ENCODE measurements at places on chromosomes 3 and 15.
A peak's percentile ranks its signal among the peaks of the same experiment; 100 is the strongest.

DNA sequence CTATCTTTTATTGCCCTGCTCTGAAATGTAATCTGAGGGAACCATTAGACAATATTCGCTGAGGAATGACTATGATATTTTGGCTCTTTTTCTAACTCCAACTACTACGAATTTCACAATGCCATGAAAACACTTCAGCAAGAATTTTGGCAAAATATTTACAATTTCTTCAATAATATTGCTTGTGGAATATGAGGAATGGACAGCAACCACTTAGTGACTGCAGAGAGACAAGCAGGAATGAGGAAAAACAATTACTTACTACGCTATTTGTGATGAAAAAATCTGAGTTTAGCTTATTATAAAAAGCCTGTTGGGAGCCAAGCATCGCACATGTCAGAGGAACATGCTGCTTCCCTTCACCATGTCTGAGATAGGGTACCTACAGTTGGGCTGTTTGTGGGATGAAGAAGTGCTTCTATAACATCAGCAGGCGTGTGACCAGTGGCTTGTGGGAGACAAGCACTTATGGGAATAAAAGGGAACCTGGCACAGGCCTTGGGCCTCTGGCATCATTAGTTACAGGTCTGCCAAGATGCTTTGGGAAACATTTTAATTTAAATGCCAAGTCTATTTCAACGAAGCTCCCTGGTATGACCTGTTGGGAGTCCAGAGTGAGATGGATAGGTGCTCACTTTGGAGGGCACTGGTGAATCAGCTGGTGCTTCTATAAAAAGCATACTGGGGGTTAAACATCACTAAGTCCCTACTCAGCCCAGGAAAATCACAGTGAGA is 2.7 kb upstream of the PLCL2 start:
- DNase-seq: no peak

- no peak for DNase-seq
Measured at GRCh38 chr3:175304404-175304803, 445.3 kb downstream of the NAALADL2 start.

- DNase-seq: no peak
Measured at GRCh38 chr3:143548861-143549497, 299.3 kb downstream of the SLC9A9 start.

GRCh38 chr3:123534264-123534663 is 50.6 kb downstream of the HACD2 start:
- no peak for DNase-seq

DNA sequence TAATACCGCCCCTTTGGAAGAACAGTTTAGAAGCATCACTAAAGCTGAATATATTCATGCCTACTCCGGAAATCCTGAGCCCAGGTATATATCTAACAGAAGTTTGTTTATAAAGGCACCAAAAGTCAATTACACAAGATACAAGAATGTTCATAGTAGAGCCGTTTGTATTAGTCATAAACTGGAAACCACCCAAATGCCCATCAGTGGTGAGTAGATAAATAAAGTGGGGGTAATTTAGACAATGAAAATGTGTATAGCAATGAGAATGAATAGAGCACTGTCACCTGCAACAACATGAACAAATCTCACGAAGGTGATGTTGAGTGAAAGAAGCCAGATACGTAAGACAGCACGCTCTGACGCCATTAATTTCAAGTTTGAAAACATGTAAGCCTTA is 68.3 kb upstream of the GLCE start:
- DNase-seq: no peak

DNA sequence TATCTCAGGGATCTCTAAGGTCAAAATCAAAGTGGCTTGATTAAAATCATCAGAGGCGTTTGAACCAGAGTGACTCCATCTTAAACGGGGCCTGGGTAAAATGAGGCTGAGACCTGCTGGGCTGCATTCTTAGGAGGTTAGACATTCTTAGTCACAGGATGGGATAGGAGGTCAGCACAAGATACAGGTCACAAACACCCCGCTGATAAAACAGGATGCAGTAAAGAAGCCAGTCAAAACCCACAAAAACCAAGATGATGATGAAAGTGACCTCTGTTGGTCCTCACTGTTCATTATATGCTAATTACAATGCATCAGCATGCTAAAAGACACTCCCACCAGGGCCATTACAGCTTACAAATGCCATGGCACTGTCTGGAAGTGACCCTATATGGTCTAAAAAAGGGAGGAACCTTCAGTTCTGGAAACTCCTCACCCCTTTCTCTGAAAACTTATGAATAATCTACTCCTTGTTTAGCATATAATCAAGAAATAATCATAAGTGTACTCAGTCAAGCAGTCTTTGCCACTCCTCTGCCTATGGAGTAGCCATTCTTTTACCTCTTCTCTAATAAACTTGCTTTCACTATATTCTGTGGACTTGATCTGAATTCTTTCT is 143.3 kb upstream of the SLCO3A1 start:
- no peak for DNase-seq

- DNase-seq: peak; percentile 48
Measured at GRCh38 chr15:79897701-79898113, 893 bp upstream of the MTHFS start.

DNA sequence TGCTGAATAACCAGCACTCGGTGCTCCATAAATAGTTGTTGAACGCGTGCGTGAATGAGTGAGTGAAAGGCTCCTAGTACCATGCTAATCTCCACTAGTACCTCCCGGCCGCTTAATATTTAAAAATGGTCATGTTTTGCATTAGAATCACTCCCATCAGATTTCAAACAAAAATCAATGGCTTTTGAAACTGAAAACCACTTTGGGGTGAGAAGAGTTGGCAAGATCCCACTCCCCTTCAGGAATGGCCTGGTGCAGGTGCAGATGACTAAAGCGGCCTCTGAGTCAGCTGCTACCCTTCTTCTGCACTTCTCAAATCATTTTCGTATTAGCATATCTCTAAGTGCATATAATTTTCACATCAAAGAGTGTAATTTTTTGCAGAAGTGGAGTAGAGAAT is 425.3 kb upstream of the PROK2 start:
- DNase-seq: no peak

DNA sequence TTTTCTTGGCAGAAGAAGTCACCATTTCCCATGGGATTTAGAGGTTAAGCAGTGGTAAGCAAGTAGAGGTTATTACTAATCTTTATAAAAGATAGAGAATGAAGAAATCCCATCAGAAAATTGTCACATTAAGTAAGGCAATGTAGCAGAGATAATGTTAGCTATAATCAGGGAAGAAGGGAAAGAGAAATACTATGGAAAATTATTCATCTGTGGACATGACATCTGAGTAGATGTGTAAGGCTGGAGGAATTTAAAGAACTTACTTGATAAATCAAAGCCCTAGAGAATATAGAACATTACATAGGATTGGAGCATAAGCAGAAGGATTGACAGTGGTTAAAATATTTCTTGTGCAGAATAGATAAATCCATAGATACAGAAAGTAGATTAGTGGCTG is 553.1 kb upstream of the CBLB start:
- DNase-seq: no peak

- DNase-seq: no peak
Measured at GRCh38 chr3:43255662-43256061, 30.7 kb upstream of the SNRK start.

DNA sequence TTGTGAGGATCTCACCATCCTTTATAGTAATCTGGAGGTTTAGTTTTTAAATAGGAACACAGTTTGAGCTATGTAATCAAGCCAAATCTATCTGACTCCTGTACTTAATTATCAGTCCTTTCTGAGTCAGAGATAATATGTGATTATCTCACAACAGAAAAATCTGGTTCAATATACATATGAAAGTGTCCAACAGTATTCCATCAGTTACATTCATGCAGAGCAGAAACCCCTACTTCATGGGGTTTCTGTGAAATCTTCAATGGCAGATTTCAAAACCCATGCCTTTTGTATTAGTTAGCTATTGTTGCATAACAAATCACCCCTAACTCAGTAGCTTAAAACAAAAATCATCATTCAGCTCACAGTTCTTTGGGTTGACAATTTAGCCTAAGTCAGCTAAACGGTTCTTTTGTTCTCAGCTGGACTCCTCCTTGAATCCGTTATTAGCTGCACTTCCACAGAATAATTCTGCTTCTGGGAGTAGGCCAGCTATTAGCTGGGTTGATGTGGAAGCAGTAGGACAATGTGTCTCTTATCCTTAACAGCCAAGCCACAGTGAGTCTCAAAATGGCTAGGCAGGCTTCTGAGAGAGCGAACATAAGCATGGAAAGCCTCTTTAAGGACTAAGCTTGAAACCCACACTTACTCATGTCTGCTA is 42.9 kb upstream of the ARPP21 start:
- DNase-seq: no peak

GRCh38 chr3:9121366-9122001 is 128.0 kb downstream of the SRGAP3 start:
- DNase-seq: no peak

DNA sequence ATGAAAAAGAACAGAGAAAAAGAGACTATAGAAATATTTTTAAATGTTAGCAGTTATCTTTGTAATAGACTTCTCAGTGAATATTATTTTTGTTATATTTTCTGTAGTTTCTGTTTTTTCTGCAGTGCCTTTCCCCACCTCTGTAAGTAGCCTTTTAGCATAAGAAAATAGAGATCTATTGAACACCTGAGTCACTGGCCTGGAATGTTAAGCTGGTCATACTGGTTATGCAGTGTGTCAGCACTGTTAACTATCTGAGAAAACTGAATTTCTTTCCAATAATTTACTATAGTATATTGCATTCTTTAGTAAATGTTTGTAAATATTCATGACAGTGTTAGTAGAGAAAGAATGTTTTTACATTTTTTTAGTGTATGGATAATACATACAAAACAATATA is 79.8 kb downstream of the NECTIN3 start:
- DNase-seq: no peak

DNA sequence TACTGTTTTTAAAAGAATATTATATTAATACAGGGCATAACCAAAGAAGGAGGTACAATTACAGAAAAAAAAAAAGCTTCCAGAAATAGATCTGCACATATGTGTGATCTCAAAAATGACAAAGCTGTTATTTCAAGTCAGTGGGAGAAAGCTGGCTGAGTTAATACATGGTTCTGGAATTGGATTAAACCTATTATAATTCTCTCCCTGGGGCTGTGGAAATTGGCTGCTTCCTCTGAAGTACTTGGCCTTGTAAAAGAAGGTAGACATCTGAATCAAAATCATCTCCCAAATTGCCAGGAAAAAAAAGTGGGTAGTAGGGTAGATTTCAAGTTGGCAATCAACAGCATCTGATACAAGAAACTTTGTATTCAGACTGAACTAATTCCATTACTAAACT is 723.9 kb upstream of the ALCAM start:
- DNase-seq: no peak

DNA sequence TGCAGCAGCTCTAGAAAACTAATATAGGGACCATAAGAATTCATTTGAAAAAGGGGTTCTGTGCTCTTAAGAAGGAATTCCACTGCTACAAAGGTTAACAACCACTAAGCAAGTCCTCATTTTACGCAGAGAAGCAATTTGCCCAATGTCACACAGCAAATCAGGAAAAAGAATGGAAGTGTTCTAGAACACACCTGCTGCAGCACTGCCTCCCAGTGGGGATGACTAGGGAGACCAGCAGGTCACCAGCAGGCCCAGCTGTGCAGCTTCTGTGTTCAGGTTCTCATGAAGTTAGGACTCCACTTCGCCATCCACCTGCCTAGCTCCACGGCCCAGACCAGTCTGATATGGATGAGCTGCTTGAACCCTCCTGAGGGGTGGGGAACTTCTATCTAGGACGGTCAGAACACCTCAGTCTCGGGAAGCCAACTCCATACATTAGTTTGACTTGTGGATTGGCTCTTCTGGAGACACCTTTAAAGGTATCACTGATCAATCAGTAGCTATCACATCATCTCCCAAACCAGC is 18.6 kb downstream of the POMGNT2 start:
- DNase-seq: peak; percentile 8

DNA sequence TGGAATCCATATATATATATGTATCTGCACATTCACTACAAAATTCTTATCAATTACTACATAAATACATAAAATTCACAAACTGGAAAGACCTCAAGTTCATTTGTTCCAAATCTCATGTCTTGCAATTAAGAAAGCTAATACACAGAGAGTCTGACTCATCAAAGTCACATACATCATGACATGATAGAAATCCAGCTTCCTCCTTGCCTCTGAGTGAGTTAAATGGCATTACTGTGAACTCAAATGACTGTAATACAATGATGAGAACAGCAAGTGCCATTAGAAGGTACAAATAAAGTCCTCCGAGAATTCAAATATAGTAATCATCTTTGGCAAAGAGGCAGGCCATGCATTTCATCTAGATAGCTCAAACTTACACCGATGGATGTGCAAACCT is 55.1 kb upstream of the AGTR1 start:
- DNase-seq: no peak

- peak; percentile 38 for DNase-seq
Measured at GRCh38 chr3:194135806-194136518, at the start of gene HES1. Gene HES1 (plus strand): TSS chr3:194136148. CDS start chr3:194136381, 233 bp downstream.

DNA sequence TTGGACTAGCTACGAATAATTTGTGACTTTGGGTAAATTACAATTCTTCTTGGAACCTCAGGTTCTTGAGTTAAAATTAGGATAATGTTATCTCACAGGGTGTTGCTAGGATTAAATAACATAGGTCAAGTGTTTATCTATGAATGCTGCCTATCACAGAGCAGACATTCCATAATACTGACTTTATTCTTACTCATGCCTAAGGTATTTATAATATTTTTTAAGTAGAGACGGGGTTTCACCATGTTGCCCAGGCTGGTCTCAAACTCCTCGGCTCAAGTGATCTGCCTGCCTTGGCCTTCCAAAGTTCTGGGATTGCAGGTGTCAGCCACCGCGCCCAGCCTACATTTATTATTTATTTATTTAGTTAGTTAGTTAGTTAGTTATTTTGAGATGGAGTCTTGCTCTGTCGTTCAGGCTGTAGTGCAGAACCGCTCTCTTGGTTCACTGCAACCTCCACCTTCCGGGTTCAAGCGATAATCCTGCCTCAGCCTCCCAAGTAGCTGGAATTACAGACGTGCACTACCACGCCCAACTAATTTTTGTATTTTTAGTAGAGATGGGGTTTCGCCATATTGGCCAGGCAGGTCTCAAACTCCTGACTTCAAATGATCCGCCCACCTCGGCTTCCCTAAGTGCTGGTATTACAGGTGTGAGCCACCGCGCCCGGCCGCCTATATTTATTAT is 741 bp upstream of the ZNF106 start:
- DNase-seq: no peak

GRCh38 chr3:38538773-38539353 is 42.7 kb downstream of the EXOG start:
- no peak for DNase-seq

DNA sequence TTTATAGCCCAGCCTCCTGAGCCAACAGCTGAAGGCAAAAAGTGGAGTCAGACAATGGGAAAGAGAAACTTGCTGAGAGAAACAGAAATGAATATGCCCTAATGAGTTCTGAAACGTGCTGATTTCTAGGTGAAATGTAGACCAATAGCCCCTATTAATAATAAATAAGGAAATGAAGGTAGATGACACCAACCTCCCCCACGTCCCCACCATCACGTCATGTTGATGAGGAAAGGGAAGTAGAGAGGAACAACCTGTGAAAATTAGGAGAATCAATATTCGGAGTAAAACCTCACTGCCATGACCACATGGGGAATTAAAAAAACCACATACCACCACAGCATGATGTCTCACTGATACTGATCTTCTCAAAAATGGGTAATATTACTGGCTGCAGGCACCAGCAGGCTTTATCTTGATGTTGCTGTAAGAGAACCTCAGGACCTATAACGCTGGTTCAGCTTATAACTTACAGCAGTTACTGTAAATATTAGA is 64.0 kb downstream of the KAT2B start:
- peak; percentile 77 for DNase-seq

All from CD4-positive, alpha-beta T cell treated with Interleukin-10 for 1 hour (primary cell).